Kidney (tissue), 22 donors: ENCODE measurements at places on chromosomes 6 and 20. TPM values are rescaled to one million over a fixed set of nuclear protein-coding genes. Genes with fewer than 3 reads are reported as not detected.

- no peak overlapping the region for H3K4me3 ChIP-seq
- no peaks in the 10 kb centered on the region for H3K36me3 ChIP-seq
- no peak overlapping the region for H3K27ac ChIP-seq
Measured at GRCh38 chr6:84344005-84344404, 116.6 kb upstream of the CEP162 start.

- H3K36me3 ChIP-seq = peaks cover 4% of the 10 kb centered on the region
- DNase-seq = no peak
- no peak overlapping the region for H3K27ac ChIP-seq
- no peak overlapping the region for H3K4me3 ChIP-seq
Measured at GRCh38 chr20:35342154-35342769, 50.0 kb upstream of the FAM83C start.

DNA sequence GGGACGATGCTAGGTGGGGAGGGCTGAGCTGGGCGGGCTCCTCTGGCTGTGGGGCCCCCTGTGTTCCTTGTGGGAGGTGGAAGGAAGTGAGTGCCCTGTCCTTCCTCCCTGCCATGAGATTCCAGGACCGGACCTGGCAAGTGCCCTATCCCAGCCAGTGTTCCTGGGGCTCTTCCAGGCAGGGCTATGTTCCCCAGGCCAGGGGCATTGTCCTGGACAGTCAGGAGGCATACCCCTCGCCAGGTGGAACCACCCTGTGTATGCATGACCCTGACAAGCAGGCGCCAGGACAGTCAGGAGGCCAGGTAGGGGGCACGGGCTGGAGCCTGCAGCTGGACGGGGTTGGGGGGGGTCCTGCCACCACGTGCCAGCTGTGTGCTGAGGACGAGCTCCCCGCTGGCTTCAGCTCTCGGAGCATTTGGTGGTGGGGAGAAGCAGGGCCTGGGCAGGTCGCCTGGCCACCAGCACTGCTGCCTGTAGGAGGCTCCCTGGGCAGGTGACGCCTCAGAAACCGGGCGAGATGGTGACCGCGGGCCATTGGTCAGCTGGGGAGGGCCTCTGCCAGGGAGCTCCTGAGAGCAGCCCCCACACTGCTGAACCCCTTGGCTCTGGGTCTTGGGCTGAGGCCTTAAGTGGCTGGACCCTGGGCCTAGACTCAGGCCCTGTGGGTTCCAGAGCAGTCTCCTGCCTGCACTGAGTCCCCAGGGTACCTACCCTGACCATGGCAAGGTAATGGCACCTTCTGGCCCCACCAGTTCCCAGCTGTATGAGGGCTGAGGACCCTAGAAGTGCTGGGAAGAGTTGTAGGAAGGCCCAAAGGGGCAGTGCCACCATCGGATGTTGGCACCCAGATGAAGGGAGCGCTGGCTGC is 694 bp downstream of the SLC17A9 start:
- H3K27ac ChIP-seq = peak overlapping the region; percentile 63
- peaks cover 18% of the 10 kb centered on the region for H3K4me1 ChIP-seq
- H3K27me3 ChIP-seq = no peaks in the 10 kb centered on the region
- no peak for DNase-seq
- no peak overlapping the region for H3K4me3 ChIP-seq
- H3K36me3 ChIP-seq = peaks cover 17% of the 10 kb centered on the region

- no peaks in the 10 kb centered on the region for H3K27me3 ChIP-seq
- H3K4me3 ChIP-seq = no peak overlapping the region
- H3K4me1 ChIP-seq = no peaks in the 10 kb centered on the region
- peak; percentile 16 for DNase-seq
- H3K36me3 ChIP-seq = no peaks in the 10 kb centered on the region
- no peak overlapping the region for H3K27ac ChIP-seq
Measured at GRCh38 chr20:39630215-39630908, 668.2 kb downstream of the DHX35 start.

DNA sequence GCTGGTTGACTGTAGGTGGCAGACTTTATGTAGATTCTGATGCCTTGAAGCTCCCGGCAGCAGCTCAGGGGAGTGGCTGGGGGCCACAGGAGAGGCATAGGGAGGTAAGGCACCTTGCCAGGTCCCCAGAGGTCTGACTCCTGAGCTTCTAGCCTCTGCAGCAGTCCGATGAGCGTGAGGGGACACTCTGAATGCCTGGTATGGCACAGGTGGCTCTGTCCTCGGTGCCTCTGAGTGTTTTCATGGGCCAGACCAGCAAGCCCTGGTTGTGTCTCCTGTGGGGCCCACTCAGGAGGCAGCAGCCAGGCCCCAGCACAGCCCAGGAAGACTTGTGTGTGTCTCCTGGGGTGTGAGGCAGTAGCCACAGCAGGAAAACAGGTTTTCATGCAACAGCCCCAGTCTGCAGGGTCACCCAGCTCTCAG is 39.7 kb upstream of the IRF4 start:
- H3K27me3 ChIP-seq = no peaks in the 10 kb centered on the region
- no peaks in the 10 kb centered on the region for H3K4me1 ChIP-seq
- no peak for DNase-seq
- no peak overlapping the region for H3K4me3 ChIP-seq

DNA sequence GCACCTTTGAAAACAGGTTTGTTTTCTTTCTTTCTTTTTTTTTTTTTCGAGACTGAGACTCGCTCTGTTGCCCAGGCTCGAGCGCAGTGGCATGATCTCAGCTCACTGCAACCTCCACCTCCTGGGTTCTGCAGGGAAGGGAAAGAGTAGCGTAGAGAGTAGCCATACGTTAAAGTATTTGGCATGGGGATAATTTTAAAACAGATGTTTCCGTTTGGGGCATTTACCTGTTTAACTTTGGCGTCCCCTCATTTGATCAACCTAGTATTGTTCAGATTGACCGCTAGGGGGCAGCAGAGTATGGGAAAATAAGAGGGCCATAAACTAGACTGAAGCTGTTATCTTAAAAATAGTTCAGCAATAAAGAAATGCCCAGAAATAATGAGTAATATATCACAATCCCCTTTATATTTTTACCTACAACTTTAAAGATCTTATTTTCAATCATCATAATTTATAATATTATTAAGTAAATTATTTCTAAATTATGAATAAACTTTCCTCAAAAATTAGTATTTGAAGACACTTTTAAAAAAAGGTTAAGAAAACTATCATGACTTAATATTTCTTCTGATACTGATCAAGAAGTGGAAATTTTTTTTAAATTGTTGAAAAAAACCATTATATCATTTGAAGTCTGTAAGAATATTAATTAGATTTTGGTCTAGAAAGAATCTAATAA is 7.6 kb upstream of the TAAR9 start:
- H3K27me3 ChIP-seq = no peaks in the 10 kb centered on the region
- H3K27ac ChIP-seq = no peak overlapping the region

DNA sequence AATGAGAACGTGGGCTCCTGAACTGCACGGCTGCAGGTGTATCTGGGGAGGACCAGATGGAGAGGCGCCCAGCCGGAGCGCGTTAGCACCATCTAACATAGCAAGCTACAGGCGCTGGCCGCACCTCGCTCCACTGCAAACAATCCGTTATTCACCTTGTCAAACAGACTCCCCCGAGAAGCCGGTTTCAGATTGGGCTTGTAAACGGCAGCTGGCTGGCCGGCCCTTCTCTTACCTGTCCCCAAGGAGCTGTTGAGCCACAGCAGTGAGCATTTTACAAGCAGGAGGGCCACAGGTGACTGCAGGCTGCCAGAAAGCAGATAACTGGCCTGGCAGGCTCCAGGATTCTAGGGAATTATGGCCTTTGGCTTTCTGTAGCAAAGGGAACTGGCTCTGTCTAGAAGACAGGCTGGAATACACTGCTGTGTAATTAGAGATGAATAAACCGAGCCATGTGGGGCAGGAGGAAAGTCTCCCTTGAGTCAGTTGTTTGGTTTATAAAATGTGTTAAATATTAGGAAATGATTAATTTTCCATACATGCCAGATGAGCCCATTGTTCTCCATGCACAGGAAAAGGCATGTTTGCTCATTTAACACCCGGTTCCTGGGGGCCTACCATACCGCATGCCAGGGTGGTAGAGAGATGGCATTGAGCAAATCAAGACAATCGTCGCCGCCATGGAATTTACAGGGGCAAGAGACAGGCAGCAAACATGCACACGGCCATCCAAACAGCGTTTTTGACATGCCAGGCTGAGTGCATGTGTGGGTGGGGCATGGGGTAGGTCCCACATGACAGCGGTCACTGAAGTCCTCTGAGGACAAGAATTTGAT is 159.3 kb downstream of the NFATC2 start:
- H3K36me3 ChIP-seq = no peaks in the 10 kb centered on the region
- no peak overlapping the region for H3K4me3 ChIP-seq
- no peaks in the 10 kb centered on the region for H3K27me3 ChIP-seq
- H3K4me1 ChIP-seq = no peaks in the 10 kb centered on the region
- H3K27ac ChIP-seq = no peak overlapping the region
- no peak for DNase-seq

- no peaks in the 10 kb centered on the region for H3K4me1 ChIP-seq
- no peaks in the 10 kb centered on the region for H3K36me3 ChIP-seq
- H3K4me3 ChIP-seq = no peak overlapping the region
- DNase-seq = no peak
- no peak overlapping the region for H3K27ac ChIP-seq
- no peaks in the 10 kb centered on the region for H3K27me3 ChIP-seq
Measured at GRCh38 chr6:64270083-64270482, 634.5 kb downstream of the PHF3 start.

GRCh38 chr20:59948828-59949720 is 8.9 kb downstream of the FAM217B start:
- H3K36me3 ChIP-seq = peaks cover 4% of the 10 kb centered on the region
- H3K4me1 ChIP-seq = peaks cover 3% of the 10 kb centered on the region
- H3K4me3 ChIP-seq = no peak overlapping the region

DNA sequence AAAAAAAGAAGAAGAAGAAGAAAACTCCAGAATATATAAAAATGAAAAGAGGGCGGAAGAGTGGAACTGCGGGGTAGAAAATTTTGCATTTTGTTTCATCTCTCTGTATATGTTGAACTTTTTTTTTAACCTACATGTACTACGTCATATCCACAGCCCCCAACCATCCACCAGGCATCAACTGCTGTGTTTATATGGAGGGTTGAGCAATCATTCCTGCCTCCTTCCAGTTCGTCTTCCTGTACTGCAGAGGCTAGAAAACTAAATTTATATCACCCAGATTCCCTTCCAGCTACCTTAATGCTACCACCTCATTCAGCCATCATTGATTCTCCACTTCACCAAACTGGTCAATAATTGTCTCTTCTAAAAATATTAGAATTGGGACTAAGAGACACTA is 9.5 kb upstream of the SIGLEC1 start:
- H3K4me1 ChIP-seq = no peaks in the 10 kb centered on the region
- H3K27me3 ChIP-seq = no peaks in the 10 kb centered on the region
- H3K27ac ChIP-seq = no peak overlapping the region
- no peak overlapping the region for H3K4me3 ChIP-seq
- H3K36me3 ChIP-seq = no peaks in the 10 kb centered on the region

DNA sequence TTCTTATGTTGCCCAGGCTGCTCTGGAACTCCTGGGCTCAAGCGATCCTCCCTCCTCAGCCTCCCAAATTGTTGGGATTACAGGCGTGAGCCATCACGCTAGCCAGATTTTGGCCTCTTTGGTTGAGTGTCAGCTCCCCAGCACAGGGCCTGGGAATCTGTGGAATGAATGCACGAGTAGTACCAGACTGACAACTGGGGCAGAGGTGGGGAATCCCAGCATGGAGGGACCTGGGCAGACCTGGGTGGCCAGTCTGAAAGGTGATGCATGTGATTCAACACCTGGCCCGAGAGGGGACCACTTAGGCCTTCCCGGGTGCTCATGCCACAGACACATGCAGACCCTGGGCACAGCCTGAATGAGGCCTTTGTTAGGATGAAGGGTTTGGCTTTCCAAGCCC is 19.0 kb upstream of the TFAP2C start:
- no peaks in the 10 kb centered on the region for H3K36me3 ChIP-seq
- H3K27me3 ChIP-seq = no peaks in the 10 kb centered on the region
- H3K4me3 ChIP-seq = no peak overlapping the region
- no peaks in the 10 kb centered on the region for H3K4me1 ChIP-seq
- no peak overlapping the region for H3K27ac ChIP-seq

- DNase-seq = no peak
- no peaks in the 10 kb centered on the region for H3K36me3 ChIP-seq
- no peak overlapping the region for H3K4me3 ChIP-seq
- no peaks in the 10 kb centered on the region for H3K4me1 ChIP-seq
Measured at GRCh38 chr20:11445161-11445560, 472.5 kb upstream of the BTBD3 start.

Gene HLA-DQA1
- 63.5 TPM for total RNA-seq

Gene SF3B5
- total RNA-seq = 101 TPM

Gene ULBP3
- 5.0 TPM for total RNA-seq

Gene CST2
- total RNA-seq = not detected

Gene JPH2
- 11.4 TPM for total RNA-seq
